Left ventricle myocardium inferior (tissue), 1 donor: ENCODE measurements at places on chromosomes 1 and 21.

GRCh38 chr1:169466259-169467230 lies 19.2 kb downstream of the SLC19A2 start:
- DNase-seq: no peak

DNA sequence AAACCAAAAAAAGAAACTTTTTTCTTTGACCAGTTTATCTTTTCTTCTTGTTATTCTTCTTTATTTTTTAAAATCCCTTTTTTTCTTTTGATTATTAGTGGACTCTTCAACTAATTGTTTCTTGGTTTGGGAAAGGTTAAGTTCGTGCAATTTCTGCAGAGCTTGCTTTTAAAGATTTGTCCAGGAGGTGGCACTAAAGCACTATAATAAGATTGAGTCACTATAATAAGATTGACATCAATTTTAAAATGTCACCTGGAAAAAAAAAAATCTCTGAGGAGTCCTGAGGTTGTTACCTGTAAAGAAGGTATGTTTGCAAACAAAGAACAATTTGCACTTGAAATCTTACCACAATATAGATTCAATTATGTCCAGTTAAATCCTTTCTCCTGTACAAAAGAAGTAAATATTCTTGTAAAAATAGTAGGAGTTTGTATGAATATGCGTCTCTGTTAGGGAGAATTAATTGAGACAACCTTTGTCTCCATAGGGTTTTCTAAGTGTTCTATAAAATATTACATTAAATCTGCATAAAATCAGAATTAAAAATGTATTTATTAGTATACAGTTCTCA lies 166.7 kb downstream of the ADGRL4 start:
- DNase-seq: no peak

DNA sequence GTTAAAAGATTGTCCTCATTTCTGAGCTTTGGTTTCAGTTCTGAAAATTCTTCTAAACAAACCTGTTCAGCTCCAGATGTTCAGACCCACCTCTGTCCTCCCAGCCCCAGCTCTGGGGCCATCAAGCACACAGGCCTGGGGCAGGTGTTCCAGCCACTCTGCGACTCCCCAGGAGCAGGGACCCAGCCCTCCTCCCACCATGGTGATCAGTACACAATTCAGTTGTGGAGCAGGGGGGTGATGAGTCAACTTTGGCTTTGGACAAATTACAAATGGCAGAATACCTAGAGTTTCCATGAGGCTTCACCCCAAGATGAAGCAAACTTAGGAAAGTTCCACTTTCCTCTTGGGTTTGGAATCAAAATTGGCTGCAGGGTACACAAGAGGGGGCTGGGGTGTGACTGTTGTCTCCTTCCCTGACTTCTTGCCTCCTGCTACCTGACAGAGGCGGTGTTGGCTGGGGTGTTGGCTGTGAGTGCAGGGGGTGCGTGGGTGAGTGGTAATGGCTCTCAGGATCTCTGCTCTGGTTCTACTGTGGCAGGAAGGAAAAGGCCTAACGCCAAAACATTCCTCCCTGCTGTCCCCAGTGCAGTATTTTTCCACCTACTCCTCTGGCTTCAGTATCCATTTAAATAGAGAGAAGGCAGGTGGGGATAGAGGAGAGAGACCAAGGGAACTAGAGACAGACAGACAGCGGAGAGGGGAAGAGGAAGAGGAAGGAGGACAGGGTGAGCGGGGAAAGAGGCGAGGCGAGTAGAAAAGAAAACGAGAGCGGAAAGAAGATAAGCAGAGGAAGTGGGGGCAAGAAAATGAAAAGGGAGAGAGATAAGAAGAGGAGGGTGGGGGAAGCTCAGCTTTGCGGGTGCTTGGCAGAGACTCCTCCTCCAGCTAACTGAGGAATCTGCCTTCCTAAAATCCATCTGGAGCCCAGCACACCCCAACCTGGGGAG lies 20.6 kb upstream of the LRRN2 start:
- no peak for DNase-seq

DNA sequence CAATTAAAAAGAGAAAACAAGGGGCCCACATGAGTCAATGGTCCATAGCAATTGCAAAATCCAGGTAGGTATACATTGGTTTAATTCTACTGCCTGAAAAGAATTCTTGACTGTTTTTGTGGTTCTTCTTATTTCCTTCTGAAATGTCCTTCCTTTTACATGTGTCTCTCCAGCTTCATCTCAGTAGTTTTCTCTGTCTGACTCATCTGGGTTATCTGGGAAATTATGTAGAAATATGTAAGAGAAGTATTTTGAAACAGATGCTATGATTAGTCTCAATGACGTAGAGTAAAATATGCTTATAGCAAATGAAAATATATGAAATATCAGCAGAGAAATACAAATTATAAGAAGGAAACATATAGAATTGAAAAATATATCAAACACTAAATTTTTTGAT lies 953.2 kb downstream of the BRINP3 start:
- DNase-seq: no peak

- DNase-seq: no peak
Observed at GRCh38 chr1:206672844-206673758, 11.6 kb upstream of the MAPKAPK2 start.

- DNase-seq: no peak
Observed at GRCh38 chr1:90476411-90476810, 240.7 kb downstream of the BARHL2 start.

GRCh38 chr21:44024887-44025353 lies 12.8 kb downstream of the TRAPPC10 start:
- DNase-seq: peak; percentile 64

- no peak for DNase-seq
Observed at GRCh38 chr1:147719711-147720225, 40.6 kb downstream of the GJA5 start.

DNA sequence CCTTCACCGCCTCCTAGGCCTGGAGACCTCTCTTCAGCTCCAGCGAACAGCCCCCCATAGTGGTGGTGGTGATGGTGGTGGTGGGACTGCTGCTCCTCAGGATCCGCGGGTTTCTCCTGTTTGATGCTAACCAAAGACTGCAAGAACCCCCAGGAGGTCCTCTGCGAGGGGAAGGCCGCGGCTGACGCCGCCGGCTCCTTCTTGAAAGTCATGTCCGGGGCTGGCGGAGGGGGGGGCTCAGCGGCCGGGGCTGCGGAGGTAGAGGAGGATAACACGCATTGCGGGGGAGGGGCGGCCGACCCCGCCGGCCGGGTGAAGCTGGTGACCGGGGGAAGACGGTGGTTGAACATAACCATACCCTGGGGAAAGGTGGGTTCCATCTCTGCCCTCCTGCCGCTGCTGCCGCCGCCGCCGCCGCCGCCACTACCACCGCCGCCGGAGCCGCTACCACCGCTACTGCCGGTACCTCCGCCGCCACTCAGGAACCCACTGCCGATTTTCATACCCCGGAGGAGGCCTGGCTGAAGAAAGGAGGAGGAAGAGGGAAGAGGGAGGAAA lies 554 bp downstream of the ZNF281 start:
- DNase-seq: peak; percentile 30

GRCh38 chr1:81699234-81699633 lies 101.5 kb upstream of the ADGRL2 start:
- no peak for DNase-seq

DNA sequence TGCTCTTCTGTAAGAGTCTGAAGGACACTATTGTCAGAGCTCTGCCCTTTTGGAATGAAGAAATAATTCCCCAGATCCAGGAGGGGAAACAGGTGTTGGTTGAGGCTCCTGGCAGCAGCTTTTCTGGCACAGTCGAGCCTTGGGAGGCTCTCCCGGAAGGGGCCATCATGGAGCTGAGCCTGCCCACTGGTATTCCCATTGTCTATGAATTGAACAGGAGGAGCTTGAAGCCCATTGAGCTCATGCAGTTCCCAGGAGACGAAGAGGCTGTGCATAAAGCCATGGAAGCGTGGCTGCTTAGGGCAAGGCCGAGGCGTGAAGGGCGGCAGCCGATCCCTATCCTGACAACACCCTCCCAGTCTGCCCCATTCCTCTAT lies 26.6 kb downstream of the UBE4B start:
- DNase-seq: no peak

GRCh38 chr1:228306275-228307217 lies 98.7 kb downstream of the OBSCN start:
- no peak for DNase-seq

GRCh38 chr1:93352376-93352775 lies 6.7 kb downstream of the DR1 start:
- no peak for DNase-seq

DNA sequence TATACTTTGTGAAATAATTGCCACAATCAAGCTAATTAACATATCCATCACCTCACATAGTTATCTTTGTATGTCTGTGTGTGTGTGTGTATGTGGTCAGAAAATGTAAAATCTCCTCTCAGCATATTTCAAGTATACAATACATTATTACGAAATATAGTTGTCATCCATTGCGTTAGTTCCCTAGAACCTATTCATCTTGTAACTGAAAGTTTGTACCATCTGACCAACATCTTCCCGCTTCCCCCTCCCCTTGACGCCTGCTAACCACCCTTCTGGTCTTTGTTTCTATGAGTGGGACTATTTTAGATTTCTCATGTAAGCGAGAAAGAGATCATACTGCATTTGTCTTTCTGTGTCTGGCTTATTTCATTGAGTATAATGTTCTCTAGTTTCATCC lies 455.3 kb downstream of the KCNT2 start:
- no peak for DNase-seq

GRCh38 chr1:20108366-20109123 lies 10.8 kb downstream of the PLA2G2D start:
- DNase-seq: no peak

- no peak for DNase-seq
Observed at GRCh38 chr1:156413391-156414246, 44.6 kb downstream of the RHBG start.

GRCh38 chr1:106876384-106876783 lies 180.1 kb upstream of the PRMT6 start:
- DNase-seq: no peak

DNA sequence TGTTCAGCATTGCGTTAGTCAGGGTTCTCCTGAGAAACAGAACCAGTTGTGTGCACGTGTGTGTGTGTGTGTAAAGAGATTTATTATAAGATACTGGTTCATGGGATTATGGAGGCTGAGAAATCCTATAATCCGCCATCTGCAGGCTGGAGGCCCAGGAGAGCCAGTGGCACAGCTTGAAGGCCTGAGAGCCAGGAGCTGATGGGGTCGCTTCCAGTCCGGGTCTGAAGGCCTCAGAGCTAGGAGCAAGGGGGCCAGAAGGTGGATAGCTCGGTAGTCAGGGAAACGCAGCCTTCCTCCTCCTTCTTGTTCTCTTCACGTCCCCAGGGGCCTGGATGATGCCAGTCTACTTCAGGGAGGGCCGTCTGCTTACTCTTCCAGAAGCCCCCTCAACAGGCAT lies 37.7 kb downstream of the FAAP20 start:
- DNase-seq: no peak

DNA sequence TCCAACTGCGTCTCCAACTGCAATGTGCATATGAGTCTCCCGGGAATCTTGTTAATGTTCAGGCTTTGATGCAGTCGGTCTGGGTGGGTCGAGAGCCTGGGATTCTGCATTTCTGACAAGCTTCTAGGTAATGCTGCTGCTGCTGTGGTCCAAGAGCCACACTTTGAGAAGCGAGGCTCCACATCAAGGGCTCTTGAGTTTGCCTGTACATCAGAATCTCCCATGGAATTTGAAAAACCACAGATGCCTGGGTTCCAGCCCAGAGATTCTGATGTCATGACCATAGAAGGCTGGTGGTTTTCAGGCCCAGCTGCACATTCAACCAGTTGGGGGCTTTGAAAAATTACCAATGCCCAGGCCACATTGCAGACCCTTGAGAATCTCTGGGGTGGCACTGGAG lies 93.9 kb upstream of the TARDBP start:
- DNase-seq: no peak

- DNase-seq: no peak
Observed at GRCh38 chr1:89489047-89489729, 35.4 kb upstream of the LRRC8B start.
